ENCODE measurements at places on chromosomes 11 and 22.

GRCh38 chr22:23193196-23193827, 13.0 kb downstream of the BCR start:
- no peak for DNase-seq

- DNase-seq = no peak
These were observed 8.1 kb upstream of the NEU3 start for GRCh38 chr11:74980634-74981033.

DNA sequence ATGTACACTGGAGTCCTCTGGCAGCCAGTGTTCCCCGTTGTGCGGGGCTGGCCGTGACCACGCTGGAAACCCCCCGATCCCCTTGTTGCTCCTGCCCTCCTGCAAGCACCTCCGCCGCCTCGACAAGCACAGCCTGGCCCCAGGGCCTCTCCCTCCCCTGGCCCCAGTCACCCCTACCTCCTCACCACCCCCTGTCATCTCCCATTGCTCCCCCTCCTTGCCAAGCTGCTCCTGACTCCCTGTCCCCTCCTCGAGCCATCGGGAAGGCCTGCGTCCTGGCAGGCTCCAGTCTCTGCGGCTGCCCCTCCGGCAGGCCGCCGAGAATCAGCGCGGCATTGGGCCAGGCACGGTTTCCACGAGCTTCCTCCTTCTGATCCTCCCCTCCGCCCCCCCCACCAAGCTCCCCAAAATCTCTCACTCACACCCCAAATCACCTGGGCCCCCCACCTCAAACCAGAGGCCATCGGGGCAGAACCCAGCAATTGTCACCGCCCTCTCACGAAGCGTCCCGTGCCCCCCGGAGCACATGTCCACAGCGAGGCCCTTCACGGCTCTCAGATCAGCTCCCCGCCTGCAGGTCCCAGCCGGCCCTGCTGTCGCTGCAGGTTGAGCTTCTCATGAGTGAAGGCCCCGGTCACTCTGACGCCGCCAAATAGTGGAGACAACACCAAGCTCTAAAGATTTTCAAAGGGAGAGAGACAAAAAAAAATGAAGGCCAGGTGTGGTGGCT, 5.7 kb upstream of the LSP1 start:
- no peak for DNase-seq

GRCh38 chr11:62105667-62106191, 18.1 kb upstream of the INCENP start:
- no peak for DNase-seq

DNA sequence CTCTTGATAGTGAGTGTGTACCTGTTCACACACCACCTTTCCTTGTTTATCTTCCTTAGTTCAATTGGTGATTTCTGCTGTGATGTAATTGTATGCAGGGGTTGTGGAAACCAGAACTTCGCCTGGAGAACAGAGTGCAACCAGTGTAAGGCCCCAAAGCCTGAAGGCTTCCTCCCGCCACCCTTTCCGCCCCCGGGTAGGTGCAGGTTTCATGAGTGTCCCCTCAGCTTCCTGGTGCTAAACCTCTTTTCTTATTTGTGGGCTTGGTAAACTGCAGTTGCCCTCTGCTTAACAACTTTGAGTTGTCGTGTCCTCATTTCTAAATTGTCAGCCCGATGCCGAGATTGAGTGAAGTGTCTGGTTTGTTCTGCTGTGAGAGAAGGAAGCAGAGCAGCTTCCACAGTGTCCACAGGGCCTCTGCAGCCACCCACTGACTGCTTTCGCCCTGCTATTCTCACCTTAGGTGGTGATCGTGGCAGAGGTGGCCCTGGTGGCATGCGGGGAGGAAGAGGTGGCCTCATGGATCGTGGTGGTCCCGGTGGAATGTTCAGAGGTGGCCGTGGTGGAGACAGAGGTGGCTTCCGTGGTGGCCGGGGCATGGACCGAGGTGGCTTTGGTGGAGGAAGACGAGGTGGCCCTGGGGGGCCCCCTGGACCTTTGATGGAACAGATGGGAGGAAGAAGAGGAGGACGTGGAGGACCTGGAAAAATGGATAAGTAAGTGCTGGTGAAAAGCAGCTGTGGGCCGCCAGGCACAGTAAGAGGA, 7.1 kb upstream of the GAS2L1 start:
- no peak for DNase-seq

DNA sequence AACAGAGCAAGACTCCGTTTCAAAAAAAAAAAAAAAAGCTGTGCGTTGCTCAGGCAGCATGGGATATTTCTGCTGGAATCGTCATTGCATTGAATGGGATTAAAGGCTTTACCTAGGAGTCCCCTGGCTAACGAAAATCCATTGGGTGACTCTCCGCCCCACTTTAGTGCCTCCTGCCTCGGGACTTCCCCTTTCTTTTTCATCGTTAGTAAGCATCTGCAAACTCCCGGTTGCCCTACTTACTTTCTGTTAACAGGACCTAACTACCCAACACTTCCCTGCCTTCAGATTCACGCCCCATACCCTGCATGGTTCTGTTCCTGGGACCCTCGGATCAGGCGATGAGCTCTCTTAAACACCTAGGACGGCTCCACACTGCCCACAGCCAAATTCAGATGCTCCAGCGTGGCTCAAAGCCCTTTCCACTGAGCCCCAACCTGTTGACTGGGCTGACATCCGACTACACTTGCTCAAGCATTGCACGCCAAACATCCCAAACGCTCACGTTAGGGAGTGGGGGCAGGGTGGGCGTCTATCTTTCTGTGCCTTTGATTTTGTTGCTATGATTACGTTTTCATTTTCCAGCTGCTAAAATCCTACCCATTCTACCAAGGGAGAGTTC, 143.8 kb downstream of the ST3GAL4 start:
- no peak for DNase-seq

GRCh38 chr22:43852573-43853327, 9.6 kb downstream of the SULT4A1 start:
- no peak for DNase-seq

- DNase-seq = no peak
These were observed 893 bp downstream of the SLC36A4 start for GRCh38 chr11:93196816-93197379.

DNA sequence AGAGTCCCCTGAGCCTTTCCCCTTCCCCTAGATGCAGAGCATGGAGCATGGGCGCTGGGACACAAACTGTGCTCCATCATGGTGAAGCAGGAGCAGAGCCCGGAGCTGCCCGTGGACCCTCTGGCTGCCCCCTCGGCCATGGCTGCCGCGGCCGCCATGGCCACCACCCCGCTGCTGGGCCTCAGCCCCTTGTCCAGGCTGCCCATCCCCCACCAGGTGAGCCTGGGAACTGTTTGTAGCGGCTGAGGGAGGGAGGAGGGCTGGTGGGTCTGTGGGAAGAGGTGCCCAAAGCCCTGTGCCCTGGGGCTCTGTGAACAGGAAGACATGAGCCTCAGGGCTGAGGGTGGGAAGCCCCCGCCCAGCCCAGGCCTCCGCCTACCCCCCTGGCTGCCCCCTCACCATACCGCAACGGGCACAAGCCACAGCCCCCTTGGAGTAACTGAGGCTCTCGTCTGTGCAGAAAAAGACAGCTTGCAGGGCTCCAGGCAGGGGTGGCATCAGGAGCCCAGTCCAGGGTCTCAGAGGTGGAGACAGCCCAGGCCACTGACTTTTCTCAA, 30.4 kb downstream of the CREB3L1 start:
- no peak for DNase-seq

DNA sequence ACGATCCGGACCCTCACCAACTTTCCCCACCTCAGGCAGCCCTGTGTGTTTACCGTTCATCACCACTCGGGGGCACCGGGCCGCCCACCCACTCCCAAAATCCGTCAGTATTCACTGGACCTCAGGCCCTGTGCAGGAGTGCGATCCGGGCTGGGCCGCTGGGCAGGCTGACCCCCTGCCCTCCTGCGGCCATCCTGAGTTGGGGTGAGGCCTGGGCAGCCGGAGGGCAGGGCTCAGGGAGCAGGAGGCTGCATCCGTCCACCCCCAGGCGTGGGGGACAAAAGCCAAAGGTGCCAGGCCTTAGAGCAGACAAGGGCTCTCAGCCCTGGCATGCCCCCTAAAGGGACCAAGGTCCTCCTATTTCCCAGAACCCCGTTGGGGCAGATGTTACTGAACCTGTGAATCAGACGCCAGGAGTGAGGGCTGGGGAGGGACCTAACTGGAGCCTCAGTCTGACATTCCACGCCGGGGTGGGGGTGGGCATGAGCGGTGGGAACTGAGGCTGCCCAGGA, 16.8 kb upstream of the TMEM191C start:
- DNase-seq = no peak

GRCh38 chr11:43952401-43953342, 10.2 kb downstream of the C11orf96 start:
- no peak for DNase-seq

DNA sequence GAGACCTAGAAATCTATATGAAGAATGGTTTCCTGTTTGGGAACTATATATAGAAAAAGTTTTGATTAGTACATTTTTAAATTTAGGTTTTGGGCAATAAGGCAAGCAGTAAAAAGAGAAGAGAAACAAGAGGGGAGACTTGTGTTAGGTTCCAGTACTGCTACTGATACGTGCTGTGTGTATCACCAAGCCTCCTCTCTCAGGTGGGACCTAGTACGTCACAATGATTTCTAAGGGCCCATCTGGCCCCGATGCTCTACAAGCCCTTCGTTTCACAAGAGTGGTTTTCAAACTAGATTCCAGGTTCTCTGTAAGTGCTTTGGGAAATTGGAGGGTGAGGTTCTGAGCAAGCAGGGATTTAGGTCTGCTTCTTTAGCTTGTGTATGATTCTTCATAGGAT, 39.2 kb downstream of the USP35 start:
- DNase-seq = no peak

GRCh38 chr22:40509401-40510134, 127.0 kb downstream of the MRTFA start:
- DNase-seq = no peak

DNA sequence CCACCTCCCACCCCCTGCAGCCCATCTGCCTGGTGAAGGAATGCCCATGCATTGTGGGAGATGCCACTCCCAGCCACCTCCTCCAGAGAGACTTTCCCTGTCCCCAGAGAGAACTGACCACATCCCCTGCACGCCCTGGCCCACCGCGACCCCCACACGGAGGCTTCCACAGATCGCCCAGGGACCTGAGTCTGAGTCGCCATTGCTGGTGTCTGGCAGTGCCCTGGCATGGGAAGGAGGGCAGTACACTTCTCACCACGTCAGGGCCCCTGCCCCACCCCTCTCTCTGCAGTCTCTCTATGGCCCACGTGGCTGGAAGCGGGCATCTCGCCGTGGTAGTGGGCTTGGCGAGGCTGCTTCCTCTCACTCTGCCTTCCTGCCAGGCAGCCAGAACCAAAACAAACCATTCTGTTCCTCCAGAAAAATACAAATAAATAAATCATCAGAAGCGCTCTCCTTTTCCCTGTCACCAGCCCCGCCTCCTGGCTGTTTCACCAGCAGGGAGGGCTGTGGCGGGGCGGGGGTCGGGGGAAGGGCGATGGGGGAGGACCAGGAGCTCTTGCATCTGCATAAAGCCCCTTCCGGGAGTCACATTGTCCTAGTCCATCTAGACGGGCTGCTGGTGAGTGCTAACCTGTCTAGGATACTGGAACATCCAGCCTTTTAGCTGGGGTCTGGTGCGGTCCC, 20.9 kb downstream of the SHISAL1 start:
- DNase-seq = no peak

DNA sequence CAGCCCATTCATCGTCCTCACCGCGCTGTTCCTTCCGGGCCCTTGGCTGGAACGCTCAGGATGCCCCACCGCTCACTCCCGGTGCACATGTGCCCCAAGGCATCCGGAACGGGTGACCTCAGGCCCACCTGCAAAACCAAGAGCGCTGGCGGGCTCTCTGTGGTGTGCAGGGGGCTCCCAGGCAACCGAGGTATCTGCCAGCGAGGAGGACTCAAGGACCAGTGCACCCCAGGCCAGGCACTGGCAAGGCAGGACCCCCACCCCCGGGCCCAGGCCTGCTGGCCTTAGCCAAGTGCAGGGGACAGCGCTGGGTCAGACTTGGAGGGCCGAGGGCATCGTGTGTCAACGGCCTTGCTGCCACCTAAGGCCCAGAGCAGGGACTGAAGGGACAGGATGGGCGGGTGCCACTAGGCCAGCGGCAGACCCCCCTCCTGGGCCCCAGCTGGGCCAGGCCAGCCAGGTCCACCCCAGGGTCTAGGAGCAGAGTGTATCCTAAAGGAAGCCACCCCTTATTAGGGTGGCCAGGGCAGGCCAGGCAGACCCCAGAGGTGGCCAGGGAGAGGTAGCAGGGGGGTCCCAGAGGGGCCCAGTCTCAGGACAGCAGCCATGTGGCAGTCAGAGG, 8.5 kb downstream of the TNNT3 start:
- no peak for DNase-seq

- no peak for DNase-seq
These were observed 125.3 kb upstream of the TBCEL start for GRCh38 chr11:120898568-120898967.

GRCh38 chr11:17516551-17517150, 27.6 kb downstream of the USH1C start:
- no peak for DNase-seq

DNA sequence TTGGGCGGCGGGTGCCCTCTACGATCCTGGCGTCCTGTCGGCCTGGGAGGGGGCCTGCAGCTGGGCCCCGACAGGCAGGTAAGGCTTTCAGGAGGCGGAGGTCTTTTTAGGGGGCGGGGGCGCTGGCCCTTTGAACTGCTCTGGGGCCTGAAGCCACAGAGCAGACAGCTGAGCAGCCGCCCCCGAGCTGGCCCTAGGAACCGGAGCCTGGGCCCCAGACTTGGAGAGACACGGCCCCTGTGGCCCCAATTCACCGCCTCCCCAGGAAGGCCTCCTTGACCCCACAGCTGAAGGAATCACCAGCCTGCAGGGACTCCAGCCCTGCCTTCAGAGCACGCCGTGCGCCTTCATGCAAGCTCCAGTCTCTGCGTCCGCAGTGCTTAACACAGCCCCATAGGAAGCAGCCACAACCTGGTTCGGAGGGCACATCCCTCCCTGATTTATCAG, 618 bp upstream of the CERK start:
- DNase-seq = no peak

DNA sequence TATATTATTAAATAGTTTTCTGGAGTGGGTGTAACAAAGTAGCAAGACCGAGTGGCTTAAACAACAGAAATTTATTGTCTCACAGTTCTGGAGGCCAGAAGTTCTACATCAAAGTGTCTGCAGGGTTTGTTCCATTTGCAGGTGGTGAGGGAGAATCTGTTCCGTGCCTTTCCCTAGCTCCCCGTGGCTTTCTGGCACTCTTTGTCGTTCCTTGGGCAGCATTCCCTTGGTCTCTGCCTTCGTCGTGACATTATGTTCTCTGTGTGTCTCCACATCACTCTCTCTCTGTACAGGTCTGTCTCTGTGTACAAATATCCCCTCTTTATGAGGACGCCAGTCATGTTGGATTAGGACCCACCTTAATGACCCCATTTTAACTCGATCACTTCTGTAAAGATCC, 38.2 kb downstream of the LDLRAD3 start:
- no peak for DNase-seq

- DNase-seq = no peak
These were observed 8.8 kb downstream of the BCL9L start for GRCh38 chr11:118916842-118917388.

GRCh38 chr11:37727371-37727770, 1129.3 kb upstream of the RAG2 start:
- no peak for DNase-seq

All from activated CD4-positive, alpha-beta T cell treated with anti-CD3 and anti-CD28 coated beads, Interleukin-2, amount 50 U/mL, for 24 hours (primary cell).